ENCODE measurements at places on chromosomes 11 and 22.

DNA sequence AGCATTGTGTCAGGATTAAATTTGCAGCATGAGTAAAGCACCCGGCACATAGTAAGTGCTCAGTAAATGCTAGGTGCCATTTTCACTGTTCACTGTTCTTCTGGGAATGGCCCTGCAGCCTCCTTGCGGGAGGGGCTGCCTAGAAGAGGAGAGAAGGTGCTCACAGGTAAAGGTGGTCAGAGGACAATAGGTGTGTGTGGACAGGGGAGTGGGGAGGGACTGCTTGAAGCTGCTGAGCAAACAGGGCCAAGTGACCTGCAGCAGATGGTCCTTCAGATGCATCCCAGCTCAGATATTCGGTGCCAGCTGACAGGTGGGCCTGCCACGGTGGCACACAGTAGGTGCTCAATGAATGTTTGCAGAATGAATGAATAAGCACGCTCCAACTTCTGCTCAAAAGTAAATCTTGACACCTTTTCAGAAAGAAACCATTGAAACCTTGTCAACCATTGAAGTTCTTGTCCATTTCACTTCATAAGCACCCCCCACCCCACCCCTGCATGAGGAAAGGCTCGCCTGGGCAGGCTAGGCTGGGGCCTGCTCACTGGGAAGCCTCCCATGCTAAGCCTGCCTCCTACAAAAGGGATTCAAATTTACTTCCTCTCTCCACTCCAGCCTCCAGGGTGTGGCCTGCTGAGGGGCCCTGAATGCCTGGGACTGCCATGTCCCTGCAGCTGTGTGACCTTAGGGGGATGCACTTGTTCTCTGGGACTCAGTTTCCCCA lies 1.6 kb downstream of the KIAA0930 start:
- DNase-seq, result peak; percentile 26

DNA sequence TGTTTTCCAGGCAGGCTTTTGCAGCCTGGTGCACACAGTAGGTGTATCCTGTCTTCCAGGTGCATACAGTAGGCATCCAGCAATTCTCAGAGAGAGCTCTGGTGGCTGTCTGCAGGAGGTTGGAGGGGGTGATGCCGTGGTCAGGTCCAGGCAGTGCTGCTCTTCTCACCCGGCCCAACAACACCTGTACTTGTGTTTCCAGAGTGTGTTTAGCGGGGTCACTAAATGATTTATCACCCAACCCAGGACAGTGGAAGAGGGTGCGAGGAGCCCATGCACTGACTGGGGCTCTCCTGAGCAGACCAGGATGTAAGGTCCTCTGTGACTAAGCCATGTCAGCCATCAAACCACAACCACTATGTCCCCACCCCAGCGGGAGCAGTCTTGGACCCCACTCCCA lies 18.6 kb upstream of the FGF3 start:
- DNase-seq, result no peak

DNA sequence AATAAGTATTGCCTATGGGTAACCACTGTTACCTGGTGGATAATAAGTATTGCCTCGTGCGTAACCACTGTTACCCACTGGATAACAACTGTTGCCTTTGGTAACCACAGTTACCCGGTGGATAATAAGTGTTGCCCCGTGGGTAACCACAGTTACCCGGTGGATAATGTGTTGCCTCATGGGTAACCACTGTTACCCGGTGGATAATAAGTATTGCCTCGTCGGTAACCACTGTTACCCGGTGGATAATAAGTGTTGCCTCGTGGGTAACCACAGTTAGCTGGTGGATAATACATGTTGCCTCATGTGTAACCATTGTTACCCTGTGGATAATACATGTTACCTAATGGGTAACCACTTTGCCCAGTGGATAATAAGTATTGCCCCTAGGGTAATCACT lies 9.8 kb upstream of the NXPE4 start:
- no peak for DNase-seq

DNA sequence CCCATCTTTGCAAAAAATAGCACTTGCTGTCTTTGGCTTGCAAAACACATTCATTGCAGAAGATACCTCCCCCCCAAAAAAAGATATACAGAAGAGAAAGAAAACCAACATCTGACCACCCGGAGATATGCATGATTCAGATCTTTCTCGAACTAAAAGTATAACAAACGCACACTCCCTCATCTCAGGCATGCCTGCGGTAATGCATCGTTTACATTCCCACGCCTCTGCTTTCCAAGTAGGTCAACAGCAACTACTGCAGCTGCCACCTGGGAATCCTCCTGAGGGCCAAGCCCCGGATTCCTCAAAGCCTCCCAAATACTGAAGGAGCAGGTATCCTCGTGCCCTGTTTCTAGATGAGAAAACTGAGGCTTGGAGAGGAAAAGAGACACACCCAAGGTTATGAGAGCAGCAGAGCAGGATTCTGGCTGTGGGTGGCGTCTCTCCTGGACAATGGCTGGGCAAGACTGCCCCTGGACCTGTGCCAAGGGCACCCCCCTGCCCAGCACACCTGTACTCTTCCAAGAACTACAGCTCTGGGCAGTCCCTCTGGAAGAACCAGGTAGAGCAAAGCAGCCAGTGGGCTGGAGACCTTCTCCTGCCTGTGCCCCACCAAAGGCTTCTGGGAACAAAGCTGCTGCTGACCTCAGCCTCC lies 38.1 kb downstream of the NUP50 start:
- DNase-seq, result peak; percentile 67

DNA sequence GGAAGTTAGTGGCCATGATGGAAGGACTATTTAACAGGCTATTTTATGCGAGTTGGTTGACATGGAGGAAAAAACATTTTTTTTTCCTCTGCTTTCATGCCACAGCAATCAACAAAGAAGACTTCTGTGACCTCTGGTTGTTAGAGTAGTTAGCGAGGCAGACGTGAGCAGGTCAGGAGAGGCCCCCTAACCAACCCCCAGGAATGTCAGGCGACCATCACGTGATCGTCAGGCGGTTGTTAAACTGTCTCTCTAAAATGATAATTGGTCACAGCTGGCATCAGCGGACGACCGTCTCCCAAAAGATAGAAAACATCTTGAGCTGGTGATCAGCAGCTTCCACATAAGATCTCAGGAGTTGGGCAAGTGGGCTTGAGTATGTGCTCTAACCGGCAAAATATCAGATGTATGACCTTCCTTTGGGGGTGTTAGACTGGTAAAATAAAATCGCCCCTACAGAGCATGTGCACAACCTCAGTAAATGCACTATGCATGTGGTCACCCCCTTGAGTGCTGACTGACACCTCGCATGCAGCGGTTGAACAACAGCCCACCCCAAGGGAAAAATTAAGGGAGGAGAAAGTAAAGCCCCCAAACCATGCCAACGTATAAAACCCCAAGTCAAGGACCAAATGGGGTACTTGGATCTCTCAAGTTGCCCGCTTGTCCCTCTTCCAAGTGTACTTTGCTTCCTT lies 20.9 kb upstream of the NARS2 start:
- DNase-seq, result peak; percentile 14

DNA sequence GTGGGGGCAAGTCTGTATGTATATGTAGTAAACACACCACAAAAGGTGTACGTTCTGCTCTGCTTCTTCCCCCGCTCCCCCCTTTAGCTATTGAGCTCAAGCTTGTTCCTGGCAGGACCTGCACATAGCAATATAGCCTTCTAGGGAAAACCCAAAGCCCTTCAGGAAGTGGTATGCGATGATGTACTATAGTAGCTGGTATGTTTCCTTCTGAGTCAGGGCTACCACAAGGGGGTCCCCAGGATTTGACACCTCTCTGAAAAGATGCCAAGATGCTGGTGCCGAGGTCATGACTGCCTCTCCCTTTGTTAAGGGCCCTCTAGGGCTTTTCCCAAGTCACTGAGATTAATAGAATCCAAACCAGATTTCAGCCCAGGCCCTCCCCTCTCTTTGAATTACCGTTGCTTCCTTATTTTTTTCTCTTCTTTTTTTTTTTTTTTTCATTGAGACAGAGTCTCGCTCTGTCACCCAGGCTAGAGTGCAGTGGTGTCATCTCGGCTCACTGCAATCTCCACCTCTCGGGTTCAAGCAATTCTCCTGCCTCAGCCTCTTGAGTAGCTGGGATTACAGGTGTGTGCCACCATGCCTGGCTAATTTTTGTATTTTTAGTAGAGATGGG lies 268.4 kb downstream of the ETS1 start:
- no peak for DNase-seq

DNA sequence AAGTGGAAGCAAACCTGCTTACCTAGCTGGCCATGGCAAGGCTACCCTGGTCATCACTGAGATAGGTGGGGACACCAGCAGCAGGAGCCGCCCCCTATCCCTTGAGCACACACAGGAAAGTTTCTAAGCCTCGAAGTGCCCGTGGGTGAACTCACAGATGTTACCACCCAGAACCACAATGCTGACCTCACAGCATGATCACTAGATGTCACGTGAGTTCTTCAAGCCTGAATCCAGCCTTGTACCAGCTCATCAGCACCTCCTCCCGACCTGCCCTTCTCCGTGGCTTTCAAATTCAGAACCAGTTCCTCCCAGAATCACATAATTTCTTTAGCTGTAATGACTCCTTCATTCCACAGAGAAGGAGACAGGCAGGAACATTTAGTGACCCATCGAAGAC lies 24.7 kb upstream of the TIMP3 start:
- DNase-seq, result no peak

- DNase-seq, result no peak
These were observed 11.5 kb downstream of the RIC8A start for GRCh38 chr11:218815-219593.

- no peak for DNase-seq
These were observed 3.7 kb downstream of the IGSF22 start for GRCh38 chr11:18722293-18722637.

GRCh38 chr22:34588871-34589545 lies 476.9 kb upstream of the ISX start:
- no peak for DNase-seq

DNA sequence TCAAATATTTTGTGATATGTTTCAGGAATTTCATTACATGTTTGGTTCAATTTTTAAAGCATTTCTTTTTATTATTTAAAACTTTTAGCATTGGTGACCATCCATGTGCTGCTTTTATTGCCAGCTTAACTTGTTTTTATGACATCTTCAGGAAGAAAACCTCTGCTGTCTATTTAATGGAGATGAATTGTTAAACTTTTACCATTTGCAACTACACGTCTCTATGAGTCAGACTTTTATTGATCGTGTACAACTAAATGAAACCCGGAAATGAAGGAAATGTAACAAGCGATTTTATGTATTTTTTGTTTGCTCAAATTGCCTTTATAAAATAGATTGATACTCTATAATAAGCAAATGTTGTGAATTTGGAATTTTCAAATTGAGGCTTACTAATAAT lies 113.0 kb downstream of the PTPRJ start:
- no peak for DNase-seq

DNA sequence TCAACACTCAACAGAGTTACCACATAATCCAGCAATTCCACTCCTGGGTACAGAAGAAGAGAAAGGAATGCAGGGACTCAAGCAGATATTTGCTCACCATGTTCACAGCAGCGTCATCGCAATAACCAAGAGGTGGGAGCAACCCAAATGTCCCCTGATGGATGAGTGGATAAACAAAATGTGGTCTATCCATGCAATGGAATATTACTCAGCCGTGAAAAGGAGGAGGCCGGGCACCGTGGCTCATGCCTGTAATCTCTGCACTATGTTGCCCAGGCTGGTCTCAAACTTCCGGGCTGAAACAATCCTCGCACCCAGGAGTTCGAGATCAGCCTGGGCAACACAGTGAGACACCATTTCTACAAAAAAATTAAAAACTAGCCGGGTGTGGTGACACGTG lies 131.7 kb downstream of the CTTN start:
- DNase-seq, result no peak

- DNase-seq, result no peak
These were observed 154.9 kb downstream of the SBF2 start for GRCh38 chr11:10139143-10139542.

DNA sequence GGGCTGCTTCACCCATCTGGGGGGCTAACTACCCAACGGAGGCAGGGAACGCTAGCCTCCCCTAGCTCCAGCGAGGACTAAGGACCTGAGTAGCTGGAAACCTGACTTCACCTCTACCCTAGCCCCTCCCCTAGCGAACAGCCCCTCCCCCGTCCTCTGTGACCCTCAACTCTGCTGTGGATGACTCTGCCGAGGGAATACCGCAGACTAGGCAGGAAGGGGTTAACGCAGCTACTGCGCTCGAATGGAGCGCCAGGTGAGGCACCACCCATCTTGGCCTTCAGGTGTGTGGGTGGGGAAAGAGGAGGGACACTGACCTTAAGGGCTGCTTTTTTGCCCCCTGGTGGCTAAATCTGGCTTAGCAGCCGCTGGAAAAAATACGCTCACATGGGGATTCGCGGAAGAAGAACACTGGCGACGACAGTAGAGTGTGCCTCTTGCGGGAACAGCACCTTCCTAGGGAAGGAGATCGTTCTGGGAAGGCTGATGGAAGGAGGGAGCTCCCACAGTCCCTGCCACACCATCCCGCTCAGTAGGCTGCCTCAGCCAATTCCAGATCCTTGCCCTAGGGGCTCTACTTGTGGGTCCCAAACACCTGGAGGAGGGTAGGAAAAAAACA lies 4.5 kb upstream of the BCL9L start:
- DNase-seq, result peak; percentile 84

DNA sequence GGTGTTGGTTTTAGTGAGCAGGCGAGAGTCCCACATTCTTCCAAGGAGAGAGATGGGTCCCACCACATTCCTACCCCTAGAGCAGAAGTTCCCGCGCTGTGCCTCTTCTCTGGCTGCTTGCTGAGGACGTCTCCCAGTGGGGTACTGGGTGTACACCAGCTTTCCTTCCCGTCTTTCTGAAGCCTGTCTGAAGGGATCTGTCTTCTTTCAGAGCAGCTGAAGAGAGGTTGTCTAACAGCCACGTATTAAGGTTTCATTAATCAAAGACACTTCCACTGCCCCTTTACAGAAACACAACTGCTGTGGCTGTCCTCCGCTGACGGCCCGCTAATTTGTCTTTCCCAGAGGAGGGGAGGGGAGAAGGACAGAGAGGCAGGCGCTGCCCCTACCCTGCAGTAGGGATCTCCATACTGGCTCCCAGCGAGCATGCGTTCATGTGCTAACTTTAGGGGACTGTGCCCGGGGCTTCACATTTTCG lies 56.0 kb downstream of the ZBTB16 start:
- no peak for DNase-seq

DNA sequence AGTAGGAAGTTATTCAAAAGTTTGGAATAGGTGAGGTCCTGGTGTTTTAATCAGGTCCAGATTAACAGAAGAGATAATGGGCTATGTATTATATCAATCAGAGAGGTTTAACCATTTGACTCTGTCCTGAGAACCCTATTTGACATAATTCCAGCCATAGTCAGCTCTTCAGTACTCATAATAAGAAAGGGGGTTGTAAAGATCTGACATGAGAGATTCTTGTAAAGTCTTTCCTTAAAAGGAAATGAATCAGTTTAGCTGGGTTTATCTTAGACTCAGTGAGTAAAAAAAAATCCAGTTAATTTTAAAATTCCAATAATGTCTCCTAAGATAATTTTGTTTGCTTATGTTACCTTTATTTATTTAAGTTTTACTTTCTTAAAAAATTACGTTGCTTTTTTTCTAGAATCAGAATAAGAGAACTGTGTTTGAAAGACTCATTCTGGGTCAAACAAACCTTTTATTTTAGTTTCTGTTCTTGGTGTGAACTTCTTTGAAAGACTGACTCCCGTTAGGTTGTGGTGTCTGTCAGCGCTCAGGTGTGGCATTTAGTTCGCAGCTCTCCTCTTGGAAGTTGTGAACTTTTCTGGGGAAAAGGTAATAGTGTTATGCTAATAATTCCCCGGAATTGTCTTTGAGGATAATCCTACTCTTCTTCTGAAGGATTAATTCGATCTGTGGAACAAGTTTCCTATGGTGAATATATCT lies 20.5 kb downstream of the NUCB2 start:
- no peak for DNase-seq

GRCh38 chr11:20790622-20791021 lies 121.2 kb downstream of the NELL1 start:
- no peak for DNase-seq
